Stimulated activated CD8-positive, alpha-beta memory T cell treated with anti-CD3 and anti-CD28 coated beads, Interleukin-7, amount 100 ng/mL, for 1 hour (primary cell): ENCODE measurements at places on chromosomes 1 and 21.

GRCh38 chr1:19654386-19654785 is 10.3 kb downstream of the NBL1 start:
- no peak for DNase-seq

DNA sequence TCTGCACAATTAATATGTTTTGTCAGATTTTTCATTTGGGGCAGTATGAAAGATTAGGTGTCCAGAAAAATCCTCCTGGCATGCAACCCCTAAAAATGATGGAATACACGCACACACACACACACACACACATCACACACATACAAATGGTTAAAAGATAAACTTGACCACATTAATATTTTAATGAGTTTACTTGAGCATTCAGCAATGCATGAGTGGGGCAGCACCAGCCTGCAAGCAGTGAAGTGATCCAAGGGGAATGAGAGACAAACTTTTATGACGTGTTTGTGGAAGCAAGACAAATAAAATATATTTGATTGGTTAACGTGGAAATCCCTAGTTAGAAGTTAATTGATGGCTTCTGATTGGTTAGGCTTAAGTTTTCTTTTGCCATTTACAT is 29.1 kb upstream of the SOAT1 start:
- DNase-seq = no peak

DNA sequence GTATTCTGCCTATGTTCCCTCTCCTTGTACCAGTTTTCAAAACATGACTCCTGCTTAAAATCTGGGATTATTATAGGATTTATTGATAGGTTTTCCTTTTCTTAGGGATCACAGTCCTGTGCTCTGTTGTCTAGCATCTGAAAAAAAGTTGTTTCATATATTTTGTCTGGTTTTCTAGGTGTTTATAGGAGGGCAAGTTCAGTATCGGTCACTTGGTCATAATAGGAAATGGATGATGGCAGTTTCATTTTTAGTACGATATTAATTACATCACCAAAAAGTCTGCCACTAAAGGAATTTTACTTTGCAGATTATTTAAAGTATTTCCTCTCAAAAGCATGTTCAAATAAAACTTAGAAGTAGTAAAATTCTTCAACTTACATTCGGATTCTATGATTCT is 94.4 kb downstream of the RASAL2 start:
- DNase-seq = no peak

DNA sequence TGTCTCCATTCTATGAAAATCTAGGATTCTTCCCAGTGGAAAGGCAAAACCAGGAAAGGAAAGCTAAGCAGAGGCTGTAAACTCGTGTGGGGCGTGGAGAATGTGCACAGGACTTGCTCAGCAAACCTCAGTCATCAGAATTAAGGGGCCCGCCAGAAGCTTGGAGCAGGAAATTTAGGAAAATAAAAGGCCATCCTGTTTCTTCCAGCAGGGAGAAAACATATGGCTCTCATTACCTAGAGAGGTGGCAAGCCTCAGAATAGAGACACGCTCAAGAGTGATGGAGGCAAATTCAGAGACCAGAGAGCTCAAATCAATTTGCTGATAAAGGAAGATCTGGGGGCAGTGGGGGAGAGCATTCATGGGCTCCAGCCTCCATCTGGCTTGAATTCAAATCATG is 151.9 kb upstream of the KLHDC7A start:
- no peak for DNase-seq

GRCh38 chr1:221071777-221072176 is 192.5 kb downstream of the HLX start:
- DNase-seq = no peak

GRCh38 chr1:40036574-40036973 is 4.0 kb upstream of the CAP1 start:
- DNase-seq = no peak

DNA sequence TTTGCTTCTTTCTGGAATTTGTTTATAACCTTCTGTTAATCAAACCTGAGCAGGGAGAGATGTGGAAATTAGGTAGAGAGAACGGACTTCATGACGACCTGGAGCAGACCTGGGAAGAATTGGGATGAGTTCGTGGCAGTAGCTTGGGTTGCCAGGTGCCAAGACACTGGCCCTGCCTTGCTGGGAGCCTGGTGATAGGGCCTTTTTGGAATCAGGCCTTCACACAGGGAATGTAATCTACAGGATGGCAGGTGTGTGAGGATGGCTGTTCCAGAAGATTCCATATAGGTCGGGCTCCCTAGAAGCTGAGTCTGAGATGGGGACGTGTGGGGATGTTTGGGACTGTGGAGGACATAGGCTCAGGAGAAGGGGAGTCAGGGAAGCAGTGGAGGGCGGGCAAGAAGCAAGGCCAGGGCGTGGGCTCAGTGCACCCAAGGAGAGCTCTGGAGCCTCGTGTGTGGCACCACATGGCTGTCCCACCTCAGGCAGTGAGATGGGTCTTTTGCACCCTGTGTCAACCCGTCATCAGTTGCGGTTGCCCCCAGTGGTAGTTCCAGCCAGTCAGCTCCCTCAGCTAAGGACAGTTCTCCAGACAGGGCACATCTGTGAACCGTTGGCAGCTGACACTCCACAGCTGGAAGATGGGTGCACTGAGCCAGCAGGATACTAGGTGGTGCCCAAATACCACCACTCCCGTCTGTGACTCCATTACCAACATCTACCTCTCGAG is 395.9 kb downstream of the MATN1 start:
- DNase-seq = no peak

- DNase-seq = no peak
These were observed 7.7 kb downstream of the RPE65 start for GRCh38 chr1:68442006-68442405.

DNA sequence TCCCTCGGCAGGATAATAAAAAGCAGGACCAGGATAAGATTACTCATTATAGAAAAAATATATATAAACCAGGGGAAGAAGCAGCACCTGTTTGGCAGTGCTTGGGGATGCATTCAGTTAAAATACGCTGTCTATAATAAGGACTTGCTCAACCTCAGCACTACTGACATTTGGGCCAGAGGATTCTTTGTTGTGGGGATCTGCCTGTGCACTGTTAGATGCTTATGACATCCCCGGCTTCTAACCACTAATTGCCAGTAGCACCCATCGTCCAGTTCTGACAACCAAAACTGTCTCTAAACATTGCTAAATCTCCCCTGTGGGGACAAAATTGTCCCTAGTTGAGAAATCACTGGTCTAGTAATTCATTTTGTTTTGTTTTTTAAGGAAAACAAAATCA is 242.1 kb downstream of the SLC45A1 start:
- no peak for DNase-seq

GRCh38 chr1:203672346-203672745 is 45.7 kb downstream of the ATP2B4 start:
- no peak for DNase-seq

- DNase-seq = no peak
These were observed 32.1 kb downstream of the HMGB4 start for GRCh38 chr1:33895976-33896375.

- no peak for DNase-seq
These were observed 54.1 kb downstream of the B3GALT5 start for GRCh38 chr21:39666681-39667315.

GRCh38 chr1:196438329-196438728 is 169.9 kb downstream of the KCNT2 start:
- no peak for DNase-seq

GRCh38 chr1:172466795-172467407 is 23.0 kb upstream of the PIGC start:
- DNase-seq = no peak

DNA sequence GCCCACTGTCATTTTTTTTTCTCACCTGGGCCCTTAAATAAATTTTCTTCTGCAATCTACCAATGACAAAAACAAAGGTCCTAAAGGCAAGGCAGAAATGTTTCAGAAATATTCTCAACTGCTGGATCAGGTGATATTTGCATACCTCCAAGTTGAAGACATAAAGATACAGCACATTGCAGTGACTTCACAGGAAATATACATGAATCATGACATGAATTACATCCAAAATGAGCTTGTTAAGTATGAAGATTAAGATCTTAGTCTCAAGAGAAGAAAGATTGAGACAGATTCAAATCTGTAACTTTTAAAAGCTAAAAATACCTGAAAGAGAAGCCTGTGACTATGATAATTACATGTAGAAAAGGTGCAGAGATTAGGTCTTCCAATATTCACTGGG is 207.8 kb downstream of the SIPA1L2 start:
- no peak for DNase-seq

DNA sequence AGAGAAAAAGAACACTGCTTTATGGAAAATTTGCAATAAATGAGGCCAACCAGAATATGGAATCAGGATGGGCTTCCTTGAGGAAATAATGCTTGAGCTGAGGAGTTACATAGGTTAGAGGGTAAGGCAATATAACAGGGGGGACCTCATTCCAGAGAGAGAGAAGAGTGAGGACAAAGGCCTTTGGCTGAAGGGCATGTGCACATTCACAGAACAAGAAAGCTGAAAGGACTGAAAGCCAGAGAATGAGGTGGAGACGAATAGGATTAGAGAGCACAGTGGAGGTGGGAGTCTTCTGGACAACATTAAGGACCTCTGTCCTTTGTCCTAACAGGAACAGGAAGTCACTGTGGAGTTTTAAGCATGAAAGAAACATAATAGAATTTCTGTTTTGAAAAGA is 60.7 kb upstream of the MROH9 start:
- DNase-seq = no peak

DNA sequence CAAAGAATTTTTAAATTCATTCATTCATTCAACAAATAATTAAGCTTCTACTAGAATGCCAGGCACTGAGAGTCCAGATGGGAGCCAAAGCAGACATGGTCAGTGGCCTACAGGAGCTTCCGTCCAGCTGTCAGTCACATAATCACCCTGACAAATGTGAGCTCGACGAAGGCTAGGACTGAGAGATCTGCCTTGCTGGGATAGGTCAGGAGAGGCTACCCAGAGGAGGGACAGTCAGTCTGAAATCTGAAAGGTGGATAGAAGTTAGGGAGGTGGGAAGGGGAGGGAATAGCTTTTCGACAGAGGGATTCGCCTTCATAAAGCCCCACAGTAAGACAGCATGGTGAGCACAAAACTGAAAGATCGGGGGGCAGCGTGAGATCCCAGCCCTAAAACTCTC is 8.3 kb downstream of the EPHX1 start:
- no peak for DNase-seq
